ENCODE measurements at places on chromosomes 11 and 22. TPM values are rescaled to one million over a fixed set of nuclear protein-coding genes. Genes with fewer than 3 reads are reported as not detected.

- DNase-seq, result no peak
- no peak overlapping the region for H3K27ac ChIP-seq
- peak overlapping the region; percentile 66 for H3K4me3 ChIP-seq
- no peaks in the 10 kb centered on the region for H3K36me3 ChIP-seq
- H3K4me1 ChIP-seq, result peaks cover 27% of the 10 kb centered on the region
These were observed 1.7 kb downstream of the GDPD5 start for GRCh38 chr11:75523811-75524664.

DNA sequence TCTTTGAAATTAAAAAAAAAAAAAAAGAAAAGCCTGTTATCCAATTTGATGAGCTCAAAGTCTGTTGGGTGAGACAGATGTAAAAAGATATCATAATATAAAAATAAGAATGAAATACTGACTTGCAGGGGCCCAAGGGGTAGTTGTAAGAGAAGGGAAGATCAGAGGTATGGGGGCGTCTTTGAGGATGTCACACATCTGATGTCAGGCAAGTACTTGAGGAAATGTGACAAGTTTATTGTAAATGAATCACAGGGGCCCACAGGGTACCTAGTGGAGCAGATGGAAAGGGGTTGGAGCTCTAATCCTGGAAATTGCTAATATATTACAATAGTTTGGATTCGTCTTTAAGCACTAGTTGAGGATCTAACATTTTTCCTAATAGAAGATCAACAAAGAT, 131.6 kb downstream of the MAML2 start:
- no peak for DNase-seq
- H3K27me3 ChIP-seq, result no peaks in the 10 kb centered on the region
- H3K36me3 ChIP-seq, result no peaks in the 10 kb centered on the region

DNA sequence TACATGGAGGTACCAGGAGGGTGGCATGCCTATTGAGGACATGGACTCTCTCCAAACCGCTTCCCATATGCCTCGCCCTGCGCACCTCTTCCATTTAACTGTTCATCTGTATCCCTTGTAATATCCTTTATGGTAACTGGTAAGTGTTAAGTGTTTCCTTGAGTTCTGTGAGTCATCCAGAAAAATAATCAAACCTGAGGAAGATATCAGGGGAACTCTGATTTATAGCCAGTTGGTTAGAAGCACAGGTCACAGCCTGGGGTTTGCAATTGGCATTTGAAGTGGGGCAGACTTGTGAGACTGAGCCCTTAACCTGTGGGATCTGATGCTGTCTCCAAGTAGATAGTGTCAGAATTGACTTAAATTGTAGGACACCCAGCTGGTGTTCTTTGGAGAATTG, 27.6 kb upstream of the CAT start:
- peaks cover 4% of the 10 kb centered on the region for H3K27me3 ChIP-seq
- no peaks in the 10 kb centered on the region for H3K36me3 ChIP-seq
- H3K4me3 ChIP-seq, result no peak overlapping the region
- no peaks in the 10 kb centered on the region for H3K4me1 ChIP-seq
- DNase-seq, result no peak
- H3K27ac ChIP-seq, result no peak overlapping the region

The CRYAB gene
- total RNA-seq, result 365 TPM

- no peak overlapping the region for H3K4me3 ChIP-seq
- H3K4me1 ChIP-seq, result peaks cover 9% of the 10 kb centered on the region
- H3K27ac ChIP-seq, result no peak overlapping the region
- H3K27me3 ChIP-seq, result peaks cover 12% of the 10 kb centered on the region
- H3K36me3 ChIP-seq, result no peaks in the 10 kb centered on the region
- no peak for DNase-seq
These were observed 26.7 kb upstream of the BDNF start for GRCh38 chr11:27726981-27727380.

GRCh38 chr11:100640071-100640470, 47.0 kb upstream of the ARHGAP42 start:
- H3K36me3 ChIP-seq, result no peaks in the 10 kb centered on the region
- no peaks in the 10 kb centered on the region for H3K27me3 ChIP-seq
- H3K27ac ChIP-seq, result no peak overlapping the region
- H3K4me1 ChIP-seq, result peaks cover 4% of the 10 kb centered on the region
- no peak overlapping the region for H3K4me3 ChIP-seq

- H3K27me3 ChIP-seq, result no peaks in the 10 kb centered on the region
- no peak for DNase-seq
- no peak overlapping the region for H3K4me3 ChIP-seq
- no peaks in the 10 kb centered on the region for H3K36me3 ChIP-seq
These were observed 16.6 kb downstream of the OR51L1 start for GRCh38 chr11:5011254-5011653.

- peak; percentile 86 for DNase-seq
- peaks cover 5% of the 10 kb centered on the region for H3K36me3 ChIP-seq
- peaks cover 38% of the 10 kb centered on the region for H3K27me3 ChIP-seq
- peak within 1 kb of the TSS; percentile 65 for H3K4me3 ChIP-seq
- peaks cover 33% of the 10 kb centered on the region for H3K4me1 ChIP-seq
- H3K27ac ChIP-seq, result peak within 1 kb of the TSS; percentile 82
These were observed at the start of gene ESAM for GRCh38 chr11:124762105-124762623. Gene ESAM (minus strand): TSS chr11:124762290. CDS start chr11:124762154, 136 bp downstream.

All from esophagus muscularis mucosa (tissue), 4 donors.